ENCODE measurements at places on chromosomes 6 and 20.

- no peak for DNase-seq
Measured at GRCh38 chr6:41974281-41974825, 32.7 kb upstream of the CCND3 start.

GRCh38 chr6:153086225-153086990 is 44.7 kb downstream of the RGS17 start:
- DNase-seq, result no peak

GRCh38 chr6:135423649-135424128 is 73.9 kb downstream of the AHI1 start:
- DNase-seq, result peak; percentile 57

DNA sequence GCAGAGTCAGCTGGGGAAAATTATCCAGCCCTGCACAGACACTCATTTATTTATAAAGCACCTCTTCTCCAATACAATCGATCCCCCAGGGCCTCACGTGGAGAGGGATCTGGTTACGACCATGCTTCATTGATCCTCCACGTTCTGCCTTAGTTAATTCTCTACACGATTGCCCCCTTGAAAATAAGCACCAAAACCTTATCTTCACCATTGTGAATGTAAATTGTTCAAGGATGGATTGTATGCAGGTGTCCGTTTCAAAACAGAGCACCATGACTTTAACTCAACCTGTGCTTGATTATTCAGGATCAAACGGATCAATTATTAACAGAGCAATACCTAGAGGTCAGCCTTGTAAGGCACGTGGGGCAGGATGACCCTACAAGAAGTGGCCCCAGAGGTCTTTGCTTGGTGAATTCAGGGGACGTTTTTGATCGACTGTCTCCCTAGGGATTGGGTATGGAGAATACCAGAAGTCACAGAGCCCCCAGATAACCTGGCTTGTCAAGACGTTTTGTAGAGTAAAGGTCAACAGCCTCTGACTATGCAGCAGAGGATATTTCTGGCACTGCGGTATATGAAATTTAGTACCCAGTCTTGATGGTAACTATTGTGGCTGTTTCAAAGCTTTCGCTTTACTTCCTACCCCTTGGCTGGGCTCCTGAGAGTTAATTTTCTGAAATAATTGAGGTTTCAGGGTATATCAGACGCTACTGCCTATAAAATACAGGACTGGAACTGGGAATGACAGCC is 112.1 kb downstream of the NFATC2 start:
- DNase-seq, result no peak

GRCh38 chr20:56400001-56400640 is 7.7 kb downstream of the CSTF1 start:
- peak; percentile 85 for DNase-seq
